ENCODE measurements at places on chromosomes 3 and 15. TPM values are rescaled to one million over a fixed set of nuclear protein-coding genes. Genes with fewer than 3 reads are reported as not detected.

DNA sequence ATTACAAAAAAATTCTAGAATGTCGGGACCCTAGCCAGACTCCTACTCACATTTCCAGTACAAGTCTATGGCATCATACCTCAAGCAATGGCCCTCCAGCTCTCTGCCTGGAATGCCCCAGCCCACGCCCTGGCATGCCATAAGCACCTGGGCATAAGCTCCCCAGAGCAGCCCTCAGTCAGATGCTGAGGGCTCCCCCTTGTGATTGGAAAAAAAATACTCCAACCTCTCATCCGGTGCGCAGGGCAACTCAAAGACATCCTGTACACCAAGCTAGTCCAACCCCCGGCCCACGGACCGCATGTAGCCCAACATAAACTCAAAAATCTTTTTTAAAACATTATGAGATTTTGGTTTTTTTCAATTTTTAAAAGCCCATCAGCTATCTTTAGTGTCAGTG, 115.4 kb downstream of the NEK10 start:
- peak; percentile 10 for DNase-seq

DNA sequence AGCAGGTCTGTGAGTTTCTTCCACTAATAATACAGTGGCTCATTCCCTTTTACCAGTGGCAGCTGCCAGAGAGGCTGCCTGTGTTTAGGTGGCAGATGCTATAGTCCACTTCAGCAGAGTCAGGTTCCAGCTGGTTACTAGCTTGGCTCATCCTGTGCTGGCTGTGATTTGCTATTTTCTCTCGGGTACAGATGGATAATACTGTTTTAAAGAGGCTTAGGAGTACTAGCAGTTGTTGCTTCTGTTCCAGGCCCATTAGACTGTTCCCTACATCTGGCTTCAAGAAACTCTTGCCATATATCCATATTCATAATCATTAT, 41.0 kb downstream of the ZNF609 start:
- DNase-seq = no peak

Gene RYR3
- total RNA-seq = 1.7 TPM

Gene INKA1
- 5.4 TPM for total RNA-seq

- no peak for DNase-seq
Measured at GRCh38 chr3:177484206-177484605, 286.9 kb upstream of the TBL1XR1 start.

DNA sequence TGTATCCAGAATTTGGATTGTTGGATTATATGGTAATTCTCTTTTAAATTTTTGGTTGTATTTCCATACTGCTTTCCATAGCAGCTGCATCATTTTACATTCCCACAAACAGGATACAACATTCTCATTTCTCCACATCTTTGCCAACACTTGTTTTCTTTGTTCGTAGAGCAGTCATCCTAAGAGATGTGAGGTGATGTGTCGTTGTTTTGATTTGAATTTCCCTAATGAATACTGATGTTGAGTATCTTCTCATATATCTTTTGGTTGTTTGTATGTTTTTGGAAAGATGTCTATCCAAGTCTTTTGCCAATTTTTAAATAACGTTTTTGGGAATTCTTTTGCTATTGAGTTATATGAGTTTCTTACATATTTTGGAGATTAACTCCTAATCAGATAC, 93.6 kb downstream of the GMNC start:
- DNase-seq = no peak

Gene RNU6-1
- not detected for total RNA-seq

Gene LRRC34
- total RNA-seq = 0.12 TPM

Gene GXYLT2
- 22.4 TPM for total RNA-seq

DNA sequence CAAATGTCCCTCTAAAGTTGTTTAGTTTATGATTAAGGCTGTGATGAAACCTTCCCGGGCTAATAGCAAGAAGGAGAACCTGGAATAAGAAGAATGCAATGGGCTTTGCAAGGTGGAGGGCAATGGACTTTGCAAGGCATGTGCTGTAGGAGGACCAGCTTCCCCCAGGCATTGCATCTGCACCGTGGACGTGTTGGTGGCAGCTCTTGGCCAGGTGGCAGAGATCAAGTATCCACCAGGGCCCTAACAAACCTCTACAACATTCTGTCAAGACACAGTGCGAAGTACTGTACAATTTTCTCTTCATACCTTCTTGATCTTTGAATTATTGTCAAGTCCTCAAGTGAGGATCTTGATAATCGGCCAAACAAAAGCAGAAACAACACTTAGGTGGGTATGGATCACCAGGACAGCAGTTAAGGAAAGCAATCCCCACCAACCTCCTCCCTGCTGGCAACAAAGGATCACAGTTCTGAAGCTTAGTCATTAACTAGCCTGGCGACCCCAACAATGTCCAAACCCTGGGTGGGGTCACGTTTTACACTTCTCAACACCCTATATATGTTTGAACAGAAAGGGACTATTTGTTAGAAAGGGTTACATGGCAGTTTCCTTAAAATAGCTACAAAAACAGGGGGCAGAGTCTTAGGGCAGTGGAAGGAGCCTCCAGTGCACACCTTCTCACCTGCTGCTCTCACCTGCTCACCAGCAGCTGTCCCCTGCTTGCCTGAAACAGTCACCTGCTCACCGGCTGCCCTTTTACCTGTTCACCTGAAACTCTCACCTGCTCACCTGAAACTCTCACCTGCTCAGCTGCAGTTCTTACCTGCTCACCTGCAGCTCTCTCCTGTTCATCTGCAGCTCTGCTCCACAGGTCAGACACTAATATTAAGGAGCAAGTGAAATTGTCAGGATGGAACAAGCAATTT, 137.9 kb upstream of the LIPC start:
- no peak for DNase-seq

Gene TMEM43
- 52.4 TPM for total RNA-seq
